ENCODE measurements at places on chromosomes 4 and X. TPM values are rescaled to one million over a fixed set of nuclear protein-coding genes. Genes with fewer than 3 reads are reported as not detected.

The OTUD6A gene
- total RNA-seq: not detected

The LINC00632 gene
- 42.6 TPM for total RNA-seq

GRCh38 chr4:95363966-95364365 lies 184.8 kb downstream of the UNC5C start:
- peak; percentile 56 for DNase-seq
- H3K4me1 ChIP-seq: peaks cover 44% of the 10 kb centered on the region
- peak overlapping the region; percentile 46 for H3K27ac ChIP-seq
- no peak overlapping the region for H3K4me3 ChIP-seq

The CENPVL2 gene
- total RNA-seq: not detected

DNA sequence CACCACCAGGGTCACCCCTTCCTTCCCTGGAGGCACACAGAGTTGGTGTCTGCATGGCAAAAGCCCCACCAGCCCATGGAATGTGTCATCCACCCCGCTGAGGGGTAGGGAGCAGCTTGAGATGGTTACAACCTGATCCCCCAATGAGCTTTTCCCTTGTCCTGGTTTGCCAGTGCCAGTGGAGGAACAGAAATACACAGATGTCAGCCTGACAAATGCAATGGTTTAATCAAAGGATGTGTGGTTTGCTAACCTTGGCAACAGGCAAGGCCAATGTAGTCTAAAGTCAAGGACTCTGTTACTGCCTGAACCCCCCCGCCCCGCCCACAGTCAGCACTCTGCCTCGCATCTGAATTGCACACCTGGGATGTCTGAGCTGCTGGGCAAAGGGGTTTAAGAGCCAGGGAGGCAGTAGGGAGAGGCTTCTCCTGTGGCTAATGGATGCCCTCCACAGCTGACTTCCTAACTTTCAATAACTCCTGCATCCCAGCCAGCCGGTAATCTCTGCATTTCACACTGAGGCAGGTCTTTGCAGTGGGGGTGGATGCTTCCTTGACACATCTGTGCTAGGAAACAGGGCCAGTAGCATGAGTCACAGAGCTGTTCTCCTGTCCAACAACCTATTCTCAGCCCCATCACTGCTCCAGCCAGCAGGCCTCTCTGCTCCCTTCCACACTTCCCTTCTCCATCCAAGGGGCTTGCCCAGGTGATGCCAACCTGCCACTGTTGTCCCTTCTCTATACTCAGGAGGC lies 137.5 kb downstream of the AMMECR1 start:
- DNase-seq: no peak
- no peak overlapping the region for H3K27ac ChIP-seq
- no peaks in the 10 kb centered on the region for H3K36me3 ChIP-seq
- H3K27me3 ChIP-seq: no peaks in the 10 kb centered on the region
- no peak overlapping the region for H3K4me3 ChIP-seq

The NAP1L3 gene
- total RNA-seq: 6.6 TPM

The FGF16 gene
- 0.27 TPM for total RNA-seq

The INTU gene
- 11.4 TPM for total RNA-seq

The KLHL4 gene
- total RNA-seq: 4.2 TPM

GRCh38 chrX:17192106-17192505 lies 182.9 kb upstream of the NHS start:
- DNase-seq: no peak
- H3K4me3 ChIP-seq: no peak overlapping the region
- no peak overlapping the region for H3K27ac ChIP-seq
- H3K4me1 ChIP-seq: no peaks in the 10 kb centered on the region
- no peaks in the 10 kb centered on the region for H3K27me3 ChIP-seq
- H3K36me3 ChIP-seq: no peaks in the 10 kb centered on the region

The CT45A1 gene
- total RNA-seq: not detected

The LYAR gene
- total RNA-seq: 10.7 TPM
